CD8-positive, alpha-beta T cell (primary cell): ENCODE measurements at places on chromosomes 7 and 10.

- DNase-seq = no peak
Measured at GRCh38 chr10:122062831-122063674, 74.1 kb downstream of the TACC2 start.

DNA sequence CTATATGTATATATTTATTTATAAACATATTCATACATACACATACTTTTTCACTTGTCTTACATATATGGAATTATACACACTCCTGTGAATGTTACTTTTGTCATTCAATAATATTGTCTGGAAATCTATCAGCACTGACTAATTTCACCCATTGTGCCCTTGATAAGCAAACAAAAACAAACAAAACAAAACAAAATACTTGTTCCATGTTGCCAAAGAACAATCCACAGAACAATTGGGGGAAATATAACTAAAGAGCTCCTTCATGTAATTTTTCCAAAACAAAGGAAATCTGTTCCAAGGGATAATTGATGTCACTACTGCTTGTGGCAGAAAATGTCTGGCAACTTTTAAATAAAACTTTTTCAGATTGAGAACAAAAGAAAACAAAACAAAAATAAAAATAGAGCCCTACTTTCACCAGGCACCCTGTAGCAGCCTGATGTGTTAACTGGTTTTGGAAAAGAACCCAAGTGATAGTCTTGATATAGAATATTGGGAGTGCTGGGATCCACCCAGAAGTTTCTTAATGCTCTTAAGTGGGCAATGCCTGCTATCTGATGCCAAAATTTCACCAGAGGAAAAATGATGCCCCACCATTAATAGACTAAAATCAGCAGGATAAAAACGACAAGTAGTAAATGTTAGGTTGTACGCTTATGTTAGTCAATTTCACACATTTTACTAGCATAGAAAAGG, 34.0 kb upstream of the CCDC7 start:
- no peak for DNase-seq

DNA sequence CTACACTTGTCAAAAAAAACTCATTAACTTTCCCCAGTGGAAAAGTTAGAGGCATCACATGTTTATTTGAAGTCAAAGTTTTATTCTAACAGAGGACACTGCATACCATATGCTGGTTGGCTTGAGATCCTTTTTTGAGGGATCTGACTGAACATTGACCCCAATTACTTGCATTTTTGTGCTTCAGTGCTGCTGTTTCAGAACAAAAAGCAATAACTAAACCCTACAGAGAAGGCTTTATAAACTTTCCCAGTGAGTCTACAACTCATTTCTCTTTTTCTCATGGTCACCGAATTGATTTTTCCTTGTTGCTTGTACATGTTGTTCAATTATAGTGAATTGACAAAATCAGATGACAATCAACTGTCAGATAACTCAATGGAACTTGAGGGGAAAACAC, 69.3 kb upstream of the PHYHIPL start:
- DNase-seq = no peak

DNA sequence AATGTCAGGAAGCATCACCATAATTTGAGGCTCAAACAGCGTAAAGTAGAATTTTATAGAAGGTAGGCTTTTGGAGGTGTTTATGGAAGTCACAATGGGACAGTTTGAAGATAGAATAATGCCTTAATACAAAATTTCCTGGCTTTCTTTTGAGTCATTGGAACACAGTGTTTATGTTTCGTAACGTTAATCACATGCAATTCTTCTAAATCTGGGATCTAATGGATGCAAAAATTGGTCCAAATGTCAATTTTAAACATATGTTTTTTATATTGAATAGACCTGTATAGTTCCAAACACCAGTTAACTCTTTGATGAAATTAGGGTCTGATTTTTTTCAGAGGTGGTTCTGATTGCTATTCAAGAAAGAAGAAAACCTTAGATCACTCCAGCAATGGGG, 86.5 kb upstream of the HPS1 start:
- DNase-seq = no peak

DNA sequence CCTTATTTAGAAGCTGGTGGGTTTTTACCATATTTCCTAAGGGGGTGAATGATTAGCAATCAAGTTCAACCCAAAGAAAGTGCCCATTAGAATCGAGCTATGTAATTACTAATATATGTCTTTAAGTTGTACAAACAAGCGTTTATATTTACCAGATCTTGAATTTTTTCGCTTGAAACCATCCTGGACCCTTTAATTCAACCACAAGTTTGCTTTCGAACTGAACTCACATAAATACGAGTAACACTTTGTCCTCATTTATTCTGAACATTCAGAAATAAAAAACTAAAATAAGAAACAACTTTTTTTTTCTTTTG, 1.5 kb downstream of the SRI start:
- no peak for DNase-seq
